ENCODE measurements at places on chromosomes 7 and 10.

DNA sequence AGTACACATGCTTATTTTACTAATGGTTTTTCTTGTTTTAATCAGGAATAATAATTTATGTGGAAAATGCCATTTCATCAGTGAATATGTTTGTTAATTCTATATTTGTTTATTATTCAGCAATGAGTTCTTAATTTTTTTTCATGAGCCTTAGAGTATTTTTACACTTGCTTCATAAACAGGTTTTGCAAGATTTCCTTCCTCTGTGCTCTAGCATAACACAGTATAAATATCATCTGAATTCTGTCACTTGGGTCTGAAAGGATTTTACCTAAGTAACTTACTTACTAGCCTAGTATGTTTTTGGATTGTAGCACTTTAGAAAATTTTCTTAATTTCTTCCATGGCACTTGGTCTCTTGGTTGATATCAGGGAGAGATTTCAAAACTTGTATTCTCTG lies 45.8 kb downstream of the GLCCI1 start:
- no peak for DNase-seq

- no peak for DNase-seq
These were observed 9.8 kb upstream of the AQP1 start for GRCh38 chr7:30901856-30902255.

DNA sequence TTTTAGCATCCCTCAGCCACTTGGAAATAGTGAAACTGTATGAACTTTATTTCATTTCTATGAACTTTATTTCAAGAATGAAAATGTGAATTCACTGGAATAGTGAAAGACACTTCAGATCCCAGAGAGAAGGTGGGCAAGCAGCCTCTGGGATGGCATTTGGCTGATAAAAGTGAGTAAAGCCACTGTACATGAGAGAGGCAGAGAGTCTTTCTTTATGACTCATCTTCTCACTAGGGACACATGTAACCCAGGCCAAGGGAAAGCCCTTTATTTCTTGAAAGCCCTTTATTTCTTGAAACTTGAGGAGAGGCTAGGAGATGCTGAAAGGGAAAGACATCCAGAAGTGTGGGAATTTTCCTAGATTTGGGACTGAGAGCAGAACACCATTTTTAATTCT lies 148.9 kb upstream of the SMIM30 start:
- DNase-seq, result no peak

GRCh38 chr7:46244757-46245156 lies 323.7 kb upstream of the IGFBP3 start:
- no peak for DNase-seq

GRCh38 chr7:24017519-24017918 lies 266.5 kb upstream of the NPY start:
- DNase-seq, result no peak

DNA sequence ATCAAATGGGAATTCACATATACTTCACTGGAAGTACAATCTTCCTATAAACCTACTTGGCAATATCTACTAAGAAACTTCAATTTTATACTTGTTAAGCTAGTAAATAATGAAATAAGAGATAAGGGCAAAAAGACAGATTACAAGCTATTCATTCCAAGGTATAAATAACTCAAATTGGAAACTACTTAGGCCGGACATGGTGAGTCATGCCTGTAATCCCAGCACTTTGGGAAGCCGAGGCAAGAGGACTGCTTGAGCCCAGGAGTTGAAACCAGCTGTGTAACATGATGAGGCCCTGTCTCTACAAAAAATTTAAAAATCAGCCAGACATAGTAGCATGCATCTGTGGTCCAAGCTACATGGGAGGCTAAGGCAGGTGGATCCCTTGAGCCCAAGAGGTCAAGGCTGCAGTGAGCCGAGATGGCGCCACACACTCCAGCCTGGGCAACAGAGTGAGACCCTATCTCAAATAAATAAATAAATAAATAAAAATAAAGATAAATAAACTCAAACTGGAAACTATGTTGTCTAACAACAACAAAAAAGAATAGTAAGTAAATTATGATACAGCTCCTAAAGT lies 37.6 kb downstream of the ARHGAP21 start:
- no peak for DNase-seq

DNA sequence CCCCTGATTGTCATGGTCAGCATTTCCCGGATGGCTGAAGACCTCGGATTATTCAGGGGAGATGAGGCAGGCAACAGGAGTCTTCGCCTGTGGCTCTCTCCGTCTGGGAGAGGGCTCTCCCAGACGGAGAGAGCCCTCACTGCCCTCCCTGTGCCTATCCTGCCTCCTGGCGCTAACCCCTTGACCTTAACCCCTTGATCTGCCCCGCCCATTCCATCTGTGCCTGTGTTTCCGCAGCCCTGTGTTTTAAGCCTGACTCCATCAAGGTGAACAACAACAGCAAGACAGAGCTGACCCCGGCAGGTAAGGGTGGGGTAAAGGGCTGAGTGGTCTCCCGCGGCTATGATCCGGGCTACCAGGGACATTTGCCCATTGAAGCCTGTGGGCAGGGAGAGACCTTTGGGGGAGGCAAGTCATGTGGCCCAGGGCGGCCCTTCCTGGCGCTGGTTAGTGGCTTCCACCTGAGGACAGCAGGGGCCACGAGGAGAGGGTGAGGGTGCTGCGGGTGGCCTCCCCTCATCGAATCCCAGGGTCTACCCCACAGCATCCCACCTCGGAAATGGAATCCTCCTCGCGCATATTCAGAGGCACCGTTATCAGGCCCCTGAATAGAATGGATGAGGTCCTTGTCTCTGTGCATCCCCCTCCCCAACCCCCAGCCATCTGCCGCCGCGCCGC lies 4.2 kb upstream of the MUC12 start:
- no peak for DNase-seq

All from putamen (tissue), 1 donor.